ENCODE measurements at places on chromosomes 16 and 17.
A peak's percentile ranks its signal among the peaks of the same experiment; 100 is the strongest.

GRCh38 chr17:1767358-1767757 lies 5.5 kb downstream of the SERPINF1 start:
- DNase-seq = no peak

DNA sequence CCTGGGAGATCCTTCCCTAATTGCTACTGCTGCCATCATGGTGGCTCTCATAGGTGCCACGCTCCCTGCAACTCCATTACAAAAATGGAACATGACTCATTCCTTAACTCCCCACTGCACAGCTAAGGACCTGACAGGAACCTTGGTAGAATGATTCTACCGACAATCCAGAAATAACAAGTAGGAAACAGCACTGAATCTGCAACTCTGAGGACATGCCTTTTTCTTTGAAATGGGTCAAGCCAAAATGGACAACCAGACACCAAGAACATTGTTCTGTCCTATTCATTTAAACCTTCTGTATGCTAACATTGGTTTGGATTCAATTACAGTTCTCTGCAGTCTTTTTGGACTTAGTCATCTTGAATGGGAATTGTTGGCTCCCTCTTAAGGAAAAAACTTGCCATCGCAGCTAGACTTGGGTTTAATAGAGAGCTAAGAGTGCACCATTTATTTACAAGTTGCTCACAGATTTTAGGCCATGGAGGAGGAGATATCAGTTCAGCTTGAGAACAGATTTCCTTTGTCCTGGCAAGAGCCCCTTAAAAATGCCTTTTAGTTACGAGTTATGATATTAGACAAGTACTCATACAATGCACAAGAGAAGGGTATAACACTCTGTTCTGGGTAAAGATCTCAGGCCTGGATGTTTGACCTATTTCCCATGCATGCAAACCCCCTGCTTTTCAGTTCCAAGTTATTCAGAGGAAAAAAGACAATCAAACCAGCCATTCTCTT lies 20.9 kb upstream of the NSRP1 start:
- peak; percentile 52 for DNase-seq

- no peak for DNase-seq
Observed at GRCh38 chr16:8931859-8932258, 31.8 kb downstream of the USP7 start.

DNA sequence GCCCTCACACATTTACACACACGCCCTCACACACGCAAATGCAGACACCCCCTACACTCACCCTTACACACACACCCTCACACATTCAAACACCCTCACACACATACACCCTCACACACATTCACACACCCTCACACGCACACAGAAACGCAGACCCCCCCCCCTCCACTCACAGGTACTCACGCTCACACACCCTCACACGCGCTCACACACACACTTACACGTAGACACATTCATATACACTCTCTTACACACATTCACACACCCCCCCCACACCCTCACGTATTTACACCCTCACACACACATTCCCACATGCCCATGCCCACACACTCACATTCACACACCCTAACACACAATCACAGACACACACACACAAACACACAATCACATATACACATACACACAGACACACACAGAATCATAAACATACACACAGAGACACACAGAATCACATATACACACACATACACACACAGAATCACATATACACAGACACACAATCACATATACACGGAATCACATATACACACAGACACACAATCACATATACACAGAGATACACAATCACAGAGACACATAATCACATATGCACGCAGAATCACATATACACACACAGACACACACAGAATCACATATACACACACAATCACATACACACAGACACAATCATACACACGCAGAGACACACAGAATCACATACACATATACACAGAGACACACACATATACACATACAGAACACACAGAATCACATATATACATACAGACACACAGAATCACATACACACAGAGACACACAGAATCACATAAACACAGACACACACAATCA lies 250.1 kb upstream of the RPL38 start:
- no peak for DNase-seq

GRCh38 chr17:40617678-40618240 lies 29.9 kb downstream of the SMARCE1 start:
- DNase-seq = no peak

DNA sequence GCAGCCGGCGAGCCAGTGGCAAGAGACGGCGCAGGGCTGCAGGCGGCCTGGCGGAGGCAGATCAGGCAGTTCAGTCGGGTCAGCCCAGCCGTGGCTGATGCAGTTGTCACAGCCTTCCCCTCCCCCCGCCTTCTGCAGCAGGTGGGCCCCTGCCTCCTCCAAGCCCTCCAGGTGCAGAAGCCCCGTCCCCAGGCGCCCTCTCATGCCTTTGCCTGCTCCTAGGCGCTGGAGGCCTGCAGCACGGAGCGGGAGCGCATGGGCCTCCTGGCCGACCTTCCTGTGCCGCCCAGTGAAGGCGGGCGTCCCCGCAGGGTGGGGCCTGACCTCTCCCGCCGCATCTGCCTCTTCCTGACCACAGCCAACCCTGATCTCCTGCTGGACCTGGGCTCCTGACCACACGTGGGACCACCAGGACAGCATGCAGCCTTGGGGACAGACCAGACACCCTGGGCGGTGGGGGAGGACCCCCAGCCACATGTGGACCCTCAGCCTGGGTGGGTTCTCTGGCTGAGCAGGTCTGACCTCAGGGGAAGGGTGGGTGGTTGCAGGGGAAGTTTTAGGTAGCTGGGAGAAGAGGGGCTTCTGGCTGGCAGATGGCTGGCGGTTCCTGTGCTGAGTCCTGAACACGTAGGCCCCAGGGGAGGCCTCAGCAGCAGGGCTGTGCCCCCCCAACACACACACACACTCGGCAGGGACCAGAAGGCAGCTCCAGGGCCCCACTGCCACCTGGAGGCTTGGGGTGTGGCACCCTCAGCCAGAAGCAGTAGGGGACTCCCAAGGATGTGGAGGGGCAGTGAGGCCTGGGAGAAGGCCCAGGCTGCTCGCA lies 3.1 kb upstream of the MRPS34 start:
- DNase-seq = no peak

GRCh38 chr17:51707216-51707615 lies 446.9 kb downstream of the UTP18 start:
- no peak for DNase-seq

GRCh38 chr16:74601126-74601871 lies 5.6 kb downstream of the GLG1 start:
- no peak for DNase-seq

DNA sequence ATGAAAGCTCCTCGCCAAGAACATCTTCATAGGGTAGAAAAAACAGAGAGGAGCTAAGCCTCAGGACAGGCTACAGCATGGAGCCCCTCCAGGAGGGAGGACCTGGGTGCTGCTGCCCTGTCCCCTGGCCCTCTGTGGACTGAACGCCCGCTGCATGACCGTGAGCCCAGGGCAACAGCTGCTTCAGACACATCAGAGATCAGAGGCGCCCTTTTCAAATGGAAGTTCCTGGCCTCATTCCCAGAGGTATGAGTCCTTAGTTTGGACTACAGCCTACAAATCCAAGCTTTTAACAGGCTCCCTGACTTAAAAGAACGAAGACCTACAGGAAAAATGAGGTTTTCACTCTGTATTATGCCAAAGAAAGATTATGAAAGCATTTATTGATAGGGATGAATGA lies 48.5 kb downstream of the ZNF18 start:
- DNase-seq = peak; percentile 16

- DNase-seq = no peak
Observed at GRCh38 chr17:79100405-79100804, 25.8 kb downstream of the ENGASE start.

DNA sequence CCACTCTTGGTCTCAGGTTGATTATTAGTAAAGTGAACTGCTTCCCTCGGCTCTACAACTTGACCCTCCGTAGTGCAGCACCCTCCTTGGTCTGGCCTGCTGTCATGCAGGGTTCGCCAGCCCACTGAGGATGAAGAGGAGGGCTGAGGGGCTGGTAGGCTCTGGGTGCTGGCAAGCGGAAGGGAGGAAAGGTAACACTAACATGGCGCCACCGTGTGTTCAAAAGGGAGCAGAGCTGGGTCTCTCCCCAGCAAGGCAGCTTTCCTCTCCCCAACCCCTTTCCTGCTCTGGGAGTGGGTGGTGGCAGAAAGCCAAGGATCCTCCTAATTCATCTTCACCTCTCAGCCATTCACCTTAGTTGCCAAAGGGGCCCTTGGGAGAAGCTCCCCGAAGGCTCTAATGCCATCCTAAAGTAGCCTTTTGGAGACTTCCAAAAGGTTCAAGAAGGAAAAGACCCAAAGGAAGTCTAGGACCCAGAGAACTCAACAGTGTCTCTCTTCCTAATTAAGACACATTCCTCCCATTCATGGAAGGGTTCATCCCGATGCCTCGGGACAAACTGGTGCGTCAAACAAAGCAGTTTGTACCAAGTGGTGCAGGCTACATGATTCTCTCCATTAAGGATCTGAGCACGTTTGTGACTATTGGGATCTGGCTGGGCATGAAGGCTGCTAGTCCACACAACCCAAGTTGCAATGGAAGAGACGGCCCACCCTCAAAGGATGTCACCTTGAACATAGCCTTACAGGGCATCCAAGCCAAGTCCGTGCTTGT lies 90.8 kb upstream of the TOB1 start:
- no peak for DNase-seq

- DNase-seq = no peak
Observed at GRCh38 chr16:68355447-68356248, 44.8 kb downstream of the PRMT7 start.

DNA sequence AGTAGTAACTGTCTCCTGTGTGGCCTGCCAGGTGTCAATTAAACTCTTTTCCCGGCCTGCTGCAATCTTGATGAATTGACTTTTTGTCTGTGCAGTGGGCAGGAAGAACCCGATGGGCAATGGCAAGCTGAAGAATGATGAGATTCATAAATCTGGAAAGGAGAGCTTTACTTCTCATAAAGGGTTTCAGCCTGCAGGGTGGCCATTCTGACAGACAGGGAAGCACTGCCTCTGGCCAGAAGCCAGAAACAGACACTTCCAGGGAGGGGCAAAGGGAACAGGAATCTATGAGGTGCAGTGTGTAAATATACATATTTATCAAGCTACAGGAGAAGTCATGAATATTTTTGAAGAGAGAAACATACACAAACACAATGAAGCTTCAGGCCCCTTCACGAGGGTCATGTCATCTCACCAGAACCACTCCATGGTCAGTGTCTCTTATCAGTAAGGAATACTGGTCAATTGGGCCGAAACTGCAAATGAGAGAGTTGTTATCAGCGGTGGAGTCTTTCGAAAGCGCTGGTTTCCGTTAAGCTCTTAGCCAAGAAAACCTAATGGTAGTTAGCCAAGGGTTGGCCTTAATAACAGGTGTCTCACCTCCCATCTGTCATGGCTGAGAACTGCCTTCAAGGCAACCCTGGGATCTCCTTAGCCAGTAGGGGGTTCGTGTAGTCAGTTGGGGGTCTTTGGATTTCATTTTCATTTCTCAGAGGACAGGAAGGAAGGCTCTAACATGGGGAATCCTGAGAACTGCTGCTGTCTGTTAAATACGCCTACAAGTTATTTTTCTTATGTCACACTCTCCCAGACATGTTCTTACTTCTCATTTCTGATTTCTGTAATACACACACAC lies 1.2 kb upstream of the NARF start:
- DNase-seq = no peak

DNA sequence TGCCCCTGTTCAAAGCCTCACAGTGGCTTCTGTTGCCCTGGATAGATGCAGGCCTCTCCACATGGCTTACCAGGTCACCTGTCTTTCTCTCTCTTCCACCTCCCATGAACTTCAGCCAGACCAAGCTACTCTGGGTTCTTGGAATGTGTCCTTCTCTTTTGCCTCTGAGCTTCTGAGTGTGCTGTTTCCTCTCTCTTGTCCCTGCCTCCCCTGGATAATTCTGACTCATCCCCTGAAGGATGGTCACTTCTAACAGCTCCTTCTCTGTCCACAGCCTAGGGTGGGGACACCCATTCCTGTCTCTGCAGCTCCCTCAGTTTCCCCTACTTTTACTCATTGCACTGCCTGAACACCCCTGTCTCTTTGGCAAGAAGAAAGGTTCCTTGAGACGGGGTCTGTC lies 2.9 kb downstream of the GUCY2D start:
- DNase-seq = no peak

DNA sequence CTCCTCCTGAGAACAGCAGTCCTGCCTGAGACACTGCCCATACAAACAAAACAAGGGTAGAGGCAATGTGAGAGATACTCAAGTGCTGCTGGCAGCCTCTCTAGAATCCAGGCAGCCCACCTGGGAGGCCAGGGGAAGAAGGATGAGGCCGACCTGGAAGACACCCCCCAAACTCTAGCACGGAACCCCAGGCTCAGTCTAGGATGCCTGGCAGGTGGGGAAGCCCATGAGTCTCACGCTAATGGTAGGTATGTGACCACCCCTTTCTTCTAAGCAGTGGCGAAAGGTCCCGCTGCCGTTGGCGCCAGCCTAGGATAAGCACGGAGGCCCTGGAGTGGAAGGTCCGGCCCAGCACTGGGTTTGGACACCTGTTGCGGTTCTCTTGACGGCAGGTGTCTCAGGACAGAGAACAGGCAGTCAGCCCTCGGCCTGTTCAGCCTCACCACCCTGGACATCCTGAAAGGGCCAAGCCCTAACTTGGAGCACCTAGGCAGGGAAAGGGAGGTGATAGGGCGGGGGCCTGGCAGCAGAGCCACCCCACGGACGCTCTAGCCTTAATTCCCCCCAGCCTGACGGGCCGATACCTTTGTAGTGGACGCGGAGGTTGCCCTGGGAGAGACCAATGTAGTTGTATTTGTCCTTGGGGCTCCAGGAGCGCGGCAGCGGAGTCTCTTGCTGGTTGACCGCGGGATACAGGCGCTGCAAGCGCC lies 487 bp downstream of the RANBP10 start:
- DNase-seq = no peak

DNA sequence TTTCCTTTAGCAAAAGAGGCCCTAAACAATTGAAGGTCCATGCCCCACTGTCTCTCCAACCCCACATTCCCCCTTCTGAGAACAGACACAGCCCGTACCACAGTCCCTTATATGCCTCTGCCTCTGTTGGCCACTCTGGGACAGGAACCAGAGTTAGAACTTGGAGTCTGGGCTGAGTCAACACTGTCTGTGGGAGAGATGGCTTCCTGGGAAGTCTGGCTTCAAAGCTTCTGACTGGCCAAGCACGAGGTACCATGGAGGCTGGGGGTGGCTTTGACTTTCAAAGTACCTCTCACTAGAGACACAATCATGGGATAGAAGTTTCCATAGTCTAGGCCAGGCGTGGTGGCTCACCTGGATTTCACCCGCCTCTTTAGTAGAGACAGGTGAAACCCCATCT lies 14.9 kb upstream of the SPOP start:
- DNase-seq = no peak

DNA sequence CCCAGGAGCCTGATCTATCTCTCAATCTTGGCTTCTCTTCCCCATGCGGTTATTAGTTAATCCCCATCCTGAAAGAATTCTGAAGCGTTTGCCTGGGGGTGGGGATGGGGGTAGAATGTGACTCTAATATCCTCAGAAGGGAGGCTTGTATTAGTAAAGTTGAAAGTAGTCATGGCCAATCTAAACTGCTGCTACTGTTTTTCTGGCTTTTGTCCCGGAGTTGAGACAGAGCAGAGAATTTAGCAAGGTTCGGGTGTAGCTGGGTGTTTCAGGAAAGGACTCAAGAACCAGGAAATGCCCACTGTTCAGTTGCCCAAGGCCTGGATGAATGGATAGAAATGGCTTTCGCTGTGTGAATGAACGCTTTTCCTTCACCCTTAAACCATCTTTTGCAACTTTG lies 17.6 kb upstream of the ITGAM start:
- DNase-seq = no peak
